ENCODE measurements at places on chromosomes 16 and 17.

DNA sequence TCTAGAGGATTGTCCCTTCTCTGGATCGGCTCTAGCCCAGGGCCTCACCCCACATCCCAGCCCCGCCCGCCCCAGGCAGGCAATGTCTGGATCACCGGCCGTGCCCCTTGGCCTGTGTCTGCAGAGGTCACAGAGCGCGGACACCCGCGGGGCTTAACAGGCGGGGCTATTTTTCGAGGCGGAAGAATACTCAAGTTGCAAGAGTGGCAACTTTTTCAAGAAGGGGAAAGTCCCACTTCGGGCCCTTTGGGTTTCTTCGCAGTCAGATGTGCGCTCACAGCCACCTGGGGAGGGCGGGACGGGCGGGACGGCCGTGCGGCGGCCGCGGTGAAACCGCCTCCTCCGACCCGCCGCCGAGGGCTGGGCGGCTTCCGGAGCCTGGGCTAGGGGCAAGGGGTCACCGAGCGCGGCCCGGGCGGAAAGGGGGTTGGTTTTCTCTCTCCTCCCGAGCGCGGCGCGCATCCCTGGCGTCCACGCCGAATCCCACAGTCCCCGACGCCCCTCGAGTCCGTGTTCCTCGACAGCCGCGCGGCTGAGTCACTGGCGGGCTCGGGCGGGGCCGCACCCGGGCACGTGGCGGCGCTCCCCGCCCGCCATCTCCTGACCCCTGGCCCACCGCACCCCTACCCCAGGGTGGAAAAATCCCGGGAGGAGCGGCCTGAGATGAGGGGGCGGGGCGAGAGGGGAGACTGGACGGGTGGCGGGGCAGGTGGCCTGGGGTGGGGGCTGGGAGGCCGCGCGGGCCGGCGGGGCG, 1.2 kb upstream of the PFN1 start:
- peak; percentile 88 for DNase-seq

DNA sequence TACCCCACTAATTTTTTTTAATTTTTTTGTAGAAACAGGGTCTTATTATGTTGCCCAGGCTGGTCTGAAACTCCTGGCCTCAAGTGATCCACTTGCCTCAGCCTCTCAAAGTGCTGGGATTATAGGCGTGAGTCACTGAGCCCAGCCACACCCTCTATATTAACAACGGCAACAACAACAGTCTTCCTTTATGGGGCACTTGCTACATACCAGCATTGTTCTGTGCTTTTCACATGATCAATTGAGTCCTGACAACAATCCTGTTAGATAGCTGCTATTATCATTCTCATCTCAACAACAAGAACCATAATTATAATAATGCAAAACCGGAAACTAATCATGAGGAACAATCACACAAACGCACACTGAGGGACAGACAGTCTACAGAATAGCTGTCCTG, 12.6 kb upstream of the ARL5C start:
- DNase-seq: no peak

- no peak for DNase-seq
Observed at GRCh38 chr16:82995286-82995923, 368.6 kb downstream of the CDH13 start.

GRCh38 chr17:17028059-17028877, 14.0 kb upstream of the MPRIP start:
- DNase-seq: no peak

DNA sequence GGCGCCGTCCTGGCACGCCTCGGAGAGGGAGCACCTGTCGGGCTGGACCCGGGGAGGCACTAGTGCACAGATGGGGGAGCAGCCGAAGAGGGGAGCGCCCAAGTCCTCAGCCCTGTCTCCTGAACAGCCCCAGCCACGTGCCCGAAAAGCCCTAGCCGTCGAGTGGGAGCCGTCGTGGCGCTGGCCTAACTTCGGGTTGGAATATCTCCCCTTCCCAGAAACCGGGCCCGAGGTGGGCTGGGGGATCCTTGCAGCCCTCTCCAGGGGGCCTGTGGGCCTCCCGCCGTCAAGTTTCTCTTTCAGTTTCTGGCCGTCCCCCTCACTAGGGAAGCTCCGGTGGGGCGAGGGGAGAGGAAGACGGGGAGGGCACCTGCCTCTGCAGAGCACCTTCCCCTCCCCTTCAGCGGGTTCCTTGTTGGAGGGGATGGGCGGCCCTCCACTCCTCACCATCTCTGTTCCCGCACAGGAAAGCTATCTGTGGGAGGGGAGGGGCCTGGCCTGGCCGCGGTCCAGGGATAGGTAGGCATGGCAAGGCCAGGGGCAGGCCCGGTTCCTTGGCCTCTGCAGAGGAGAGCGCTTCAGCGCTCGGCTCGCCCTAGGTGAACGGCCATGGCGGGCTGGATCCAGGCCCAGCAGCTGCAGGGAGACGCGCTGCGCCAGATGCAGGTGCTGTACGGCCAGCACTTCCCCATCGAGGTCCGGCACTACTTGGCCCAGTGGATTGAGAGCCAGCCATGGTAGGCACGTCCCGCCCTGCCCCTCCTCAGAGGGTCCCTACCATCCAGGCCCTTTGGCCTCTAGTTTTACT, 709 bp downstream of the STAT5A start:
- DNase-seq: peak; percentile 70

DNA sequence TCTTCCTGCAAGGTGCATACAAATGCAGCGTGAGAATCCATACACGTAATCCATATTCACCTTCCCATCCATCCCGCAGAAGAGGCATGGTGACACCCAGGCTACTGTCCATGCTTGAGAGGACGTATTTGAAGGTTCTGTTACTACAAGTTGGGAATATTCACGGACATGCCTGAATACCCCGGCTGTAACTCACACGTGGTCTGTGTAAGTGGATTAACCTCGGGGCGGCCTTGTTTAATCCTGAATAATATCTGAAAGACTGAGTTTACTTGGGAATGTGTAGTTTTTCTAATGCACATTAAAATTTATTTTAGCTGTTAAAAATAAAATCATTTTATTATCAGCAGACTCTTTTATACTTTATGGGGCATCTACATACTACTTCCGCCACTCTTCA, 13.1 kb downstream of the CPSF4L start:
- DNase-seq: no peak

DNA sequence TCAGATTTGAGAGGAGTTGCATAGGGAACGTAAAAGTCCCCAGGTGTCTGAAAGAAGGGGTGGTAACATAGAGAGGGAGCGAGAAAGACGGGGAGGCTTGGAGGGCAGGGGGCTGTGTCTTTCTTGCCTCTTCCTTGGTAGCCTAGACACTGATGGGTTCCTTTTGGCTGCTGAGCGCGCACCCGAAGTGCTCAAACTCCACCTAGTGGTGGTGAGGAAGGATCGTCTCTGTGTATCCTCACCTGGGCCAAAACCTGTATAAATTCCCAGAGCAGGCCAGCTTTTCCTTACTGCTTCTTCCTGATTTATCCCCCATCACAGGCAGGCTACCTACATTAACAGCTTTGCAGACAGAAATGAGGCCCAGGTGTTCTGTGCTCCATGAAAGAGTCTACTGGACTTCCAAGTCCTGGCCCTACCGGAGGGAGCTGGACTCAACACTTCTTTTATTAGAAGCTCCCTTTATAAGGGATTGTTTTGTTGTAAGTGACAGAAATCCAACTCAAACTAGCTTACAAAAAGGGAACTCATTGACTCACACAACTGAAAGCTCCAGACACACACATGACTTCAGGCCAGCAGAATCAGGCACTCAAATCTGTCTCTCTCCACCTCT, 5.5 kb upstream of the SLC25A35 start:
- peak; percentile 83 for DNase-seq

- no peak for DNase-seq
Observed at GRCh38 chr16:68636064-68636560, 9.0 kb upstream of the CDH3 start.

DNA sequence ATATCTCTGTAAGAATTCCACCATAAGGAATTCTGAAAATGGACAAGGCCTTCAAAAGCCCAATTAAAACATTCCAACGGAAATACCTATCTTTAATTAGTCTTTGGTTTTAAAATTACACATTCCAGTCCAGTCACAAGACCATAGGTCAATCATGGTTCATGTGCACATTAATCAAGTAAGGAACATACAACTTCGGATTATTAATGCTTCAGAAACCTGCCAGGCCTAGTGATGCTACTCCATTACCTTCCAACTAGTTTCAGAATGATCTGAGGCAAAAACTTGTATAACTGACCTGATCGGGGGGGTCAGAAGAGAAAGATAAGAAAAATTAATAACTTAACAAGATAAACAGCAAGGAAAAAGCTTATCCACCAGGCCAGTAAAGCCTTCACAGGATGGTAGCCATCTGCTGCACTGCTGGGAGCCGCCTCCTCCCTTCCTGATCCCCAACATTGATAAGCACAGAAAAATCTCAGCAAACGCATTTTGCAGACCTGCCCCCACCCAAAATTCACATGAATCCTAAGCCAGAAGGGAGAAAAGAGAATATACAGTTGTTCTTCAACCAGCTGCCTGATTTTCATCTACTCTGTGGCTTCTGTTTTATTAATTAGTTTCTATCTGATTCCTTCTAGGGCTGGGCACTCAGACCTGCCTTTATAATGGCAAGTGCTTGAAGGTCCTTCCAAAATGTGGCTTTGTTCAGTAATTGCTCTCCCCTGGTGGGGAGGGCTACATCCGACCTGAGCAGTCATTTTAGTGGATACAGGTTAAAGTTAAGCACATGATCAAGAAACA, 6.0 kb downstream of the SDR42E1 start:
- no peak for DNase-seq

GRCh38 chr16:58252716-58253115, 42.1 kb downstream of the PRSS54 start:
- DNase-seq: no peak

GRCh38 chr16:85728879-85729278, 22.0 kb downstream of the C16orf74 start:
- no peak for DNase-seq

- DNase-seq: no peak
Observed at GRCh38 chr17:68627956-68628575, 26.9 kb upstream of the FAM20A start.

DNA sequence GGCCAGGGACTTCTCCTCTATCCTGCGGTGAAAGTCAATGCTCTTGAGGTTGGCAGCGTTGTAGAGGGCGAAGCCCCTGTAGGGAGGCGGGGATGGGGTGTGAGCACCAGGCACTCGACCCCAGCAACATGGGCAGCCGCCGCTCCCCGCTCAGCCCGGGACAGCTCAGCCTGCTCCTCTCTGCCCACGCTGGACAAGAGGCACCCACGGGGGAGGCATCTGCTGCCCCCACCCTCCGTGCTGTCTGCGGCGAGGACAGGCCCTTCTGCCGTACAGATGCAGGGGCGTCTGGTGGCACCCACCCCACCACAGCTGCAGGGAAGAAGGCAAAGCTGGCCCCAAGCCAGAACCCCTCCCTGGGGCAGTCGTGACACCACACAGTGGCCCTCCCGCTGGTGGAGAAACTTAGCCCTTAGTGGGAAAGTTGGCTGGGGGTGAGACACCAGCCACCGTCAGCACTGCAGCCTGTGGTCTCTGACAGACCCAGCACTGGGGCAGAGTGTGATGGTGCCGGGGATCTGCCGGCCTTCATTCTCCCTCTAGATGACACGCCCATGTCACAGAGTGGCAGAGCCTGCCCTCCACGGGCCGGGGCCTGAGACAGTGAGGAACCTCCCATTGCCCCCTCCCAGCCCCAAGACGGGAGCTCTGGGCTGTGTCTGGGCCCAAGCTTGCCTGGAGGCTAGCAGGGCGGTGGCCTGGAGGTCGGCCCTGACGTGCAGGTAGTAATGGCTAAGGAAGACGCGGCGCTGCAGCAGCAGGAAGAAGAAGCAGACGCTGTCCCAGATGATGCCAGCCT, 19.5 kb downstream of the CTU2 start:
- no peak for DNase-seq

- no peak for DNase-seq
Observed at GRCh38 chr17:45906927-45907622, 12.7 kb downstream of the MAPT start.

GRCh38 chr16:72430121-72430520, 258.2 kb upstream of the PMFBP1 start:
- no peak for DNase-seq

DNA sequence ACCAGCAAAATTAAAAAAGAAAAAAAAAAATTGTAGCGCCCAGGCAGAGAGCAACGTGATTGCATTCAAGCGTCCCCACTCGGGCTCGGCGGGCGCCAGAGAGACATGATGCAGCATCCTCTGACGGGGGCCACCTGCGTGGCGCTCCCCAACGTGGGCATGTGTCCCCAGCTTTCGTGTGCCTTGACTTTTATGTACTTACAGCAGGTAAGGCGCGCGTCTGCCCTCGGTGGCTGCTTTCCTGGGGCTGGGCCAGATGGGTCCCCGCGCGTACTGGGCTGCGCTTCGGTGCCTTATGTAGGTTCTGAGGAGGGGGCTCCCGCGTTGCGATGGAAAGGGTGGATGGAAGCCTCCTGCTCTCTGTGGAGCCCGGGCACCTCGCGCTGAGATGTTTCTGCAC, 28.4 kb upstream of the RBFOX1 start:
- DNase-seq: no peak

GRCh38 chr17:75980188-75981018, 1.4 kb downstream of the TEN1 start:
- DNase-seq: no peak
